ENCODE measurements at places on chromosomes 7 and 10.

DNA sequence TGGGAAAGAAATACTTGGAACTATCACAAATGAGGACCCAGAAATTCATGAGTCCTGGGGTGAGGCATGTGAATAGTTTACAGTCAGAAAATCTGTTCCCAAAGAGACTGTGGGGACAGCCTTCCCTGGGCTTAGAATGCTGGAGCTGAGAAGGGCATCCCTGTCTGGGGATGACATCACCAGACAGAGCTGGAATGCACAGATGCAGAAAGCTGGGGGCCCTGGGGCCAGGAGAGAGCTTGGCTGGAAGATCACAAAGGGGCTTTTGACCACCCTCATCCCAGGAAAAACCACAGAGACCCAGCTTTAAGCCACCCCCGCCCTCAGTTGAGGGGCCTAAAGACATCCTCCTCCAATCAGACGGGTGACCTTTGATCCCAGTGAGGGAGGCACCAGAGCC, 264.5 kb downstream of the PLXNA4 start:
- DNase-seq = no peak

DNA sequence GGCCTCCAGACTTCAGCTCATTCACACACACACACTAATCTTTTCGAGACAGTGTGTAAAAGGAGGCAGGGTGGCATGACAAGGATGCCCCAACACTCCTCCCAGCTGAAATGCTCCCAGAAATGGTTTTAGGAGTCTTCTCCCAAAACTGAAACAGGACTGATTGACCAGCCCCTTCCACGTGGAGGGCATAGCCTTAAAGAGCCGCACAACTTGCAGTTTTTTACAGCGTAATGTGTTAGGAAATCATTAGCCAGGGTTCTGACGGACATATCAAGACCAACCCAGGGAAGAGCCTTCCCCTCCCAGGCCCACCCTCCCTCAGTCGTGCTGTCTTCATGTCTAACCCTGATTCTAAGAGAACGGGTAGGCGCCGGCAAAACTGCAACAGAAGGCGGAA, 224.6 kb downstream of the TNS3 start:
- no peak for DNase-seq

DNA sequence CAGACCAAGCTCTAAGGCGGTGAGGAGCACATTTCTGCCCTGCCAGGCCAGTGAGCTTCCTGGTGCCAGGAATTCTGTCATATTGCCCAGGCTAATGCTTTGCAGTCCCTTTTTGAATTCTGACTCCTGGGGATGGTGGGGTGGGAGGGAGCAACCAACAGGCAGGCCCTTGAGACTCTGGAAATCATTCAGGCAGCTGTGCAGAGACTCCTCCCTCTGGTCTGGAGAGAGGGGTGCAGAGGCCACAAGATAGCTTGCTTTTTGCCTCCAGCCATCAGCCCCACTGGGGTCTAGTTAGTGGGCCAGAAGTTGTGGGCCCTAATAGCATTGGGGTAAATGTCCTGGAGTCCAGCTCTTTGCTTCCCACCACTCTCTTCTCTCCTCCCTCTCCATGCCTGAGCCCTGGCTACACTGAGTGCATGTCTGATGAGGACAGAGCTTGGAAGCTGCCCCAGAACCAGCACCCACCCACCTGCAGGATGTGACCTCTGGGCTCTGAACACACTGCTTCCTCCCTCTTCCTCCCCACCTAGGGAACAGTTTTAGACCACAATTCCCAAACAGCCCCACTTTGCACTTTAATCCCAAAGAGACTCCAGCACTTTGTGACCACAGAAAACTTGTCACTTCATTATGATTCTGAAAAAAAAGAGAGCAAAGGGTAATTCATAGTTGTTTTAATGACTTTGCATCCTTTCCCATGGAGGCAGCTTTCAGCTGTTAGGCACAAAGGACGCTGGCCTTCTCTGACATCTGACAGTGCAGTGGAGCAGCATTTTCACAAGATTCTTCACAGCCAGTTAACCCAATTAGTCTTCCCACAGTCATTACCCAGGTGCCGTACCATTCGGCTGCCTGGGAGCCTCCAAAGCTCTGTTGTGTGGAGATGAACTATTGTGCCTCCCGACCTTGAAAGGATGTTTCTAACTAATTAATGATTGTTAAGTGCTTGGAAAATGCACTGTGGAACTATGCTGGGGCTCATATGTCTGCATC, 262.5 kb downstream of the TRIL start:
- no peak for DNase-seq

DNA sequence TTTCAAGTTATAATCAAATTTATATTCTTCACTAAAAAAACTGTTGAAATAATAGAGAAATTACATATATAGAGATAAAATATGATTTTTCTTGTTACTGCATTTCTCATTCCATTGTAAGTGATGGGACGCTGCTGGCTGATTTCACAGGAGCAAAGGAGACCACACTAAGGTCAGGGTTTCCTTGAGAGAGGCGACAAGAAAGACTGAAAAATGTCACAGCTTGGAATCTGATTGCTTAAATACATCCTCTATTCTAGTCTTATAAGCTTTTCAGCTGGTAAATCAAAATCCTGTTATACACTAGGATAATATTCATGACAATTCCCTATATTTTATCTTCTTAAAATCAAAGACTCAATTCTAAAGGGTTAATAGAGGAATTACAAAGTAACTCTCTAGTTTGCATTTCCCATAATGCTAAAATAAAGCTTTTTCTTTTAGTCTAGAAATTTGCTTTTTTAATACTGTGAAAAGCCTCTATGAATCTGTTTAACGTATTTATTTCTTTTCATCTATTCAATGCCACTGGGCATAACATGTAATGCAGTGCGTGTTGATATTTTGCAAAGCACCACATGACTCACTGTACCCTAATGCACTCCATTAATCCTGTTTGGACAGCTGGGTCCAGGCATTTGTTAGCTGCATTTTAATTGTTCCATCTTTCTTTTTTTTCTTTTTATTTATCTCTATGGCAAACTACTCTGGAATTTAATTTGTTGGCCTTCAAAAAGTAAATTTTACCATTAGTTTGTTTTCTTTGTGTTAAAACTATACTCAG, 81.7 kb downstream of the RNF32 start:
- no peak for DNase-seq

DNA sequence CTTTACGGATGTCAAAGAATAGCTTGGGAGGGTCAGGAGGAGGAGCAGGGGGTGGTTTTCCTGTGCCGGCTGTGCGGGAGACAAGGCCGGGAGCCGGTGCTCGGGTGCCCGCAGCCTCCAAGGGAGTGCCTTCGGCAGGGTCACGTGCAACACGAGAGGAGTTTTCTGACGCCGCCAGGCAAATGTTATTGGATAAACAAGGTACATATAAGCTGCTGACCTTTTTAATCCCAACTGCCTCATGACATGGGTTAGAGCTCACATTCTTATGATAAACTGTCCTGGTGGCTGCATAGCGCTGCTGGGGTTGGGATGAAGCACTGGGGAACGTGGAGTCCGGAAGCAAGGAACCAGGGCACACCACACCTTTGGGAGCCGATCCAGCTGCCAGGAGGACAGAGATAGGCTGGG, 124.8 kb upstream of the PDLIM1 start:
- no peak for DNase-seq

GRCh38 chr10:37789590-37789989, 67.8 kb downstream of the ZNF248 start:
- no peak for DNase-seq

DNA sequence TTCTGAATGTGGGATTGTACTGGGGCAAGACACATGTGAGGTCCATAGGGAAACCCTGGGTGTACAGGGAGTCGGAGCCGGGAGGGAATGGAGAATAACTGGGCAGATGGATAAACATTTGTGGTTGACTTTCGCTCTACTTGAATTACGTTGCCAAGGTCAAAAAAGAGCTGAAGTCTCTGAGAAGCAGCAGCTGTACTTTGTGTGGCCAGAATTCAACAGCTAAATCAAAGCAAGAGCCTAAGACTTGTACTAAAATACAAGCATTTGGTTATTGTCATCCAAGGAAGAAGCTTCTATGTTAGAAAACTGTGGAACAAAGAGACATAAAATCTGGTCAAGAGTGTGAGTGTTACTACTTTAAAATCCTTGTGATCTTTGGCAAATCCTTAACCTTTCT, 457.2 kb downstream of the ARL4A start:
- no peak for DNase-seq

DNA sequence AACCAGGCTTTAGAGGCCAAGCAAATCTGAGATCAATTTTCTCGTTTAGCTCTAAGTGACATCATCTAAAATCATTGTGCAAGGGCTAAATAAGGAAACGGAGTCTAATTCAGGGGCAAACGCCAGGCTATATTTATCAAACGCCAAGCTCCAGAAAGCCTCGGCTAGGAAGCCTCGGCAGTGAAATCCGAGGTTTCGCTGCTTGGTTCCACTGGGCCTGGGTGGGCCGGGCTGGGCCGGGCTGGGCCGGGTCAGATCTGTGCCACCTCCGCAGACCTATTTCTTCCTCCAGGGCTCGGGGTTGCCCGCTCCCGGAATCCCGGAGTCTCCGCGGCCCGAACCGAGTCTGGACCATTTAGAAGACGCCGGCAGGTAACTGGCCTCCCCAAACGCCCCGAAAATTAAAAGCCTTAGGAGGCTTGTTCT, 459 bp upstream of the FEZF1 start:
- DNase-seq = no peak

- DNase-seq = no peak
These were observed 9.9 kb downstream of the FAM204A start for GRCh38 chr10:118332236-118332635.
